ENCODE measurements at places on chromosomes 3 and 15. TPM values are rescaled to one million over a fixed set of nuclear protein-coding genes. Genes with fewer than 3 reads are reported as not detected.

TLR9 gene
- not detected for total RNA-seq

OR5K2 gene
- total RNA-seq = not detected

CAMKV gene
- 189 TPM for total RNA-seq

ACKR4 gene
- under 0.01 TPM for total RNA-seq

GOLGA8J gene
- not detected for total RNA-seq

GXYLT2 gene
- total RNA-seq = 4.7 TPM
